Central memory CD4-positive, alpha-beta T cell (primary cell): ENCODE measurements at places on chromosomes 6 and 20.

GRCh38 chr6:29790626-29791025, 37.0 kb upstream of the HLA-G start:
- DNase-seq = no peak

- DNase-seq = no peak
Observed at GRCh38 chr20:53269380-53269779, 297.2 kb downstream of the TSHZ2 start.

DNA sequence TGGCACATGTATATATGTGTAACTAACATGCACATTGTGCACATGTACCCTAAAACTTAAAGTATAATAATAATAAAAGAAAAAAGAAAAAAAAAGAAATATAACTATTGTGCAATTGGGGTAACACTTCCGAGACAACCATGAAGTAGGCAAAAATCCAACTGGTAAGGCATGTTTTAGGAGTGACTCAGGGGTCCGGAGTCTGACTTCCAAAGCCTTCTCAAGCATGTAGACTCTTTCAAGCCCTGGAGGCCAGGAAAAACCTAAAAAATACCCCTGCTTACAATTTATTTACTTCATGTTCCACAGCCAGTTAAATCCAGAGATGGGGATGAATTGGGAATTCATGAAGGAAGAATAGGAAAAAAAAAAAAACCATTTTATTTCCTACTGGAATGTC, 161.3 kb upstream of the PHACTR1 start:
- no peak for DNase-seq

DNA sequence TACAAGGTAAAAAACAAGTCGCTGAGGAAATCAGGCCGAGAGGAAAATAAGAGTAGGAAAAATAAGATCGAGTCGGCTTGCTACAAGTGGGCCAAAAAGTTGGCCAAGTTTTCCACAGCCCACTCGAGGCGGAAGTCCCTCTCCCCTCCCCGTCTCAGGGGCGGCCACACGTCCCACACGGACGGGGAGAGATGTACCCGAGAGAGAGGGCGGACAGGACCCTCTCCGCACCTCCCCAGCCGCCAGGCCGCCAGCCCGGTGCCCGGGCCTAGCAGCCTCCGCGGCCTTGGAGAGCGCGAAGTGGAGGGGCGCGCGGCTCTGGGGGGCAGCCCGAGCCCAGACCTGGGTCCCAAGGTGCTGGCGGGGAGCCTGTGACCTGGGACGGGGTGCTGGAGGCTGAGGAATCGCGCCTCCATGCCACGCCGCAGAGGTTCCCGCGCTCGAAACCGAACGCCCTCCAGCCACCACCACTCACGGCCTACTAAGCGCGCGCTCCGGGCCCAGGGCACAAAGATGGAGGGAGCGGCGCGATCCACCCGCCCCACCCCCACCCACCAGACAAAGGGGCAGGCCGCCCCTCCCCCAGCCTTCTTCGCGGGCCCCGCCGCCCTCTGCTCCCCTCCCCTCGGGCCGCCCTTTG, 1.9 kb upstream of the HMGA1 start:
- DNase-seq = no peak

DNA sequence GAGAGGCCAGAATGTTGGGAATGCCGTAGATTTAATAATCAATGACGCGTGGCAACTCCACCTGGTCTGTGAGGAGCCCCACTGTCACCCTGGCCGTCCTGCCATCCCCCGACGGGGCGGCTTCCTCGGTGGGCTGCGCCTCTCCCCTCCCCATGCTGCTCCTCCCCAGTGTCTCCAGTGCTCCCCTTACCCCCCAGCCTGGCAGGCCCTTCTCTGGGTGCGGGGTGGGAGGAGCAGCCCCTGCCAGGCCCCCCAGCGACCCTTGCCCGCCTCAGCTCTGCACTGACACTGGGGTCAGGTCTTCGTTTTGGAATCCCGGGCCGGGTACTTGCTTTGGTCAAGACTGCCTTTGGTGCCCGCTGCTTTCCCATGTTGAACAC, 82.3 kb upstream of the FRMD1 start:
- DNase-seq = no peak

DNA sequence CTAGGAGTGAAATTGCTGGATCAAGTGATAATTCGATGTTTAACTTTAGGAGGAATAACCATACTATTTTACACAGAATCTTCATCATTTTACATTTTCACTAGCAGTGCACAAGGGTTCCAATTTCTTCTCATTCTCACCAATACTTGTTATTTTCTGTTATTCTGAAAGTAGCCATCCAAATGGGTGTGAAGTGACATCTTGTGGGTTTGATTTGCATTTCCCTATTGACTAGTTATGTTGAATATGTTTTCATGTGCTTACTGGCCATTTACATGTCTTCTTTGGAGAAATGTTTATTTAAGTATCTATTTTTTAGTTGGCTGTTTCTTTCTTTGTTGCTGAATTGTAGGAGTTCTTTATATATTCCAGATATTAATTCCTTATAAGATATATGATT, 164.3 kb downstream of the CD109 start:
- DNase-seq = no peak

DNA sequence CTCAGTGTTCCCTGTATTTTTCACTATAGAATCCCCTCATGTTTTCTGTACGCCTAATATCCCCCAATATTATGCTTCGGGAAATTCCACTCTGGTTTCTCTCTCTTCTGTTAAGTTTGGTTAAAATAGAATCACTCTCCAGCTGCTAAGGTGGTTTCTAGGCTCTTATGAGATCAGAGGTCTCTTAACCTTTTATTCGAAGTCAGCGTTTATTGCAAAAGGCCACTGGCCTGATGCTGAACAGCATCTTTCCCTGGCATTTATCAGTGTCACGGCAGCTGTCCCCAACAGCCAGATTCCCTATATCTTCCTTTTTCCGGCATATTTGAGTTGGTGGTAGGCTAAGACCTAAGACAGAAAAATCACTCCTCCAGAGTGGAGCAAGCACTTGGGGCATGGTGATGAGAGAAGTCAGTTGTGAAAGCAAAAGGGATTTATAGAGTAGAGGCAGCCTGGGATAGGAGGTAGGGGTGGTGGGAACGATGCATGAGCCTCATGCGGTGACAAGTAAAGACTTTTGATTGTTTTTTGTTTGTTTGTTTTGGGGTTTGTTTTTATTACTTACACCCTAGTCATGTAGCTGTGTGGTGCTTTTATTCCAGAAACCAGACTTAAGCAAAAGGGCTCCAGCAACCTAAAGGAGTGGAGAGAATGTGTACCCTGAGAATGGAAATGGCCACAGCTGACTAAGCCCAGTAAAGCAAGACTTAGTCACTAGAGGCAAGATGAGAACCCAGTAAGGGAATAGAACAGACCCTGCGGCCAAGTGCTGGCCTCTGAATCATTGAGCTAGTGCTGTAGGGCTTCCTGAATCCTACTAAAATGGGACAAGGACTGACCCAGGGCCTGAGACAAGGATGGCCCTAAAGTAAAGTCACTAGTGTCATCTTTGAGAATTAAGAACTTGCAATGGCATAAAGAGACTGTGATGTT, 233.0 kb upstream of the PRND start:
- no peak for DNase-seq

DNA sequence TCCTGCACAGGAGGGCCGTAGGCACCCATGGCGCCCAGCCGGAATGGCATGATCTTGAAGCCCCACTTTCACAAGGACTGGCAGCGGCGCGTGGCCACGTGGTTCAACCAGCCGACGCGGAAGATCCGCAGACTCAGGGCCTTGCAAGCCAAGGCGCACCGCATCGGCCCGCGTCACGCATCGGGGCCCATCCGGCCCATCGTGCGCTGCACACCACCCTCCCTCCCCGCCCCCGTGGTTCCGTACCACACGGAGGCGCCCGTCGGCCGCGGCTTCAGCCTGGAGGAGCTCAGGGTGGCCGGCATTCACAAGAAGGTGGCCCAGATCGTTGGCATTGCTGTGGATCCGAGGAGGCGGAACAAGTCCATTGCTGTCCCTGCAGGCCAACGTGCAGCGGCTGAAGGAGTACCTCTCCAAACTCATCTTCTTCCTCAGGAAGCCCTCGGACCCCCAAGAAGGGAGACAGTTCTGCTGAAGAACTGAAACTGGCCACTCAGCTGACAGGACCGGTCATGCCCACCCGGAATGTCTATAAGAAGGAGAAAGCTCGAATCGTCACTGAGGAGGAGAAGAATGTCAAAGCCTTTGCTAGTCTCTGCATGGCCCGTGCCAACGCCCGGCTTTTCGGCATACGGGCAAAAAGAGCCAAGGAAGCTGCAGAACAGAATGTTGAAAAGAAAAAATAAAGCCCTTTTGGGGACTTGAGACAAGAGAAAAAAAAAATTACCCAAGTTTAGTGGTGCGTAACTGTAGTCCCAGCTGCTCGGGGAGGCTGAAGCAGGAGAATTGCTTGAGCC, 9.9 kb upstream of the NCOA5 start:
- no peak for DNase-seq

DNA sequence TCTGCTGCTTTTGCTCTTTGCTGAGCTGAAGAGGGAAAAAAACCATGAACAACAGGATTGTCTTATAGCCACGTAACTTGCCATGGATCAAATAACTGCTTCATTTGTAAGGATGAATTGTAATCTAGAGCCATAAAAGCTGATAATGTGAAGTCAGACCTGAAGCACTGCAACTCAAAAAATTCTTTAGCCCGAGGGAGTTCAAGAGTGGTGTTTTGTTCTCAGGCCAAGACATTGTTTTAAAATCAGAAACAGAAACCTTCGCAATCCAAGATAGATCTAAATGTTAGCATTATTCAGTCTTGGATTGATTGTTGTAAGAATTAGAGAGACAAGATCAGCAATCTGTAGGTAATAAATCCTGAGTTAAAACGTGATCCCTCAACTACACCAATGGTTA, at the start of gene TRAPPC3L:
Gene TRAPPC3L, minus strand, starts transcription at position 34 of the 400 bp plus-strand sequence. CDS start 170 bp downstream, outside the sequence.
- DNase-seq = no peak

DNA sequence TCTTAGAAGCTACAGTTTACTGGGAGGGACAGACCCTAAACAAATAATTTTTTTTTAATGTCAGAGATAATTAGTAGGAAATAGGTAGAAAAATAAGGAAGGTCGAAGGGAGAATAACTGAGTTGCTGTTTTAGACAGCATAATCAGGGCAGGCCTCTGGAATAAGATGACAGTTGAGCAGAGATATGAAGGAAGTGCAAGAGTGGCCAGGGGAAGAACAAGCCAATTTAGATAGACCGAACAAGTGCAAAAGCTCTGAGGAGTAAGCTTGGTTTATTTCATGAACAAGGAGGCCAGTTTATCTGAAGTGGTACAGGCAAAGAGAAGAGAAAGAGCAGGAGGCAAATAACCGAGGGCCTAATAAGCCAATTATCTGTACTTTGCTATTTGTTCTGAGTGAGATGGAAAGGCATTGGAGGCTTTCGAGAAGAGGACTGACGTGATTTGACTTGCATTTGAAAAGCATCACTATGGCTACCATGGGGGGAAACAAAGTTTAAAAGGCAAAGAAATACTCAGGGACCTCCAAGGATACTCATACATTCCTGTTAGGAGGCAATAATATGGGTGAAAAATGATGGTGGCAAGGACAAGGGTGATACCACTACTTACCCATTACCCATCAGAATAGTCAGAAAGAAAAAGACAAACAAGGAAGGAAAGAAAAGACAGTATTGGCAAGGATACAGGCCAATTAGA, 19.7 kb downstream of the PROCR start:
- DNase-seq = no peak

GRCh38 chr20:62706344-62706743, 2.3 kb upstream of the NTSR1 start:
- no peak for DNase-seq

- no peak for DNase-seq
Observed at GRCh38 chr6:90497411-90497810, 89.5 kb downstream of the MAP3K7 start.

- no peak for DNase-seq
Observed at GRCh38 chr6:133169901-133170300, 71.3 kb upstream of the EYA4 start.

- no peak for DNase-seq
Observed at GRCh38 chr20:38267901-38268514, 7.5 kb upstream of the KIAA1755 start.

GRCh38 chr6:141218583-141218982, 914.1 kb upstream of the GJE1 start:
- DNase-seq = no peak

- no peak for DNase-seq
Observed at GRCh38 chr6:3208098-3208774, 19.2 kb downstream of the TUBB2B start.

DNA sequence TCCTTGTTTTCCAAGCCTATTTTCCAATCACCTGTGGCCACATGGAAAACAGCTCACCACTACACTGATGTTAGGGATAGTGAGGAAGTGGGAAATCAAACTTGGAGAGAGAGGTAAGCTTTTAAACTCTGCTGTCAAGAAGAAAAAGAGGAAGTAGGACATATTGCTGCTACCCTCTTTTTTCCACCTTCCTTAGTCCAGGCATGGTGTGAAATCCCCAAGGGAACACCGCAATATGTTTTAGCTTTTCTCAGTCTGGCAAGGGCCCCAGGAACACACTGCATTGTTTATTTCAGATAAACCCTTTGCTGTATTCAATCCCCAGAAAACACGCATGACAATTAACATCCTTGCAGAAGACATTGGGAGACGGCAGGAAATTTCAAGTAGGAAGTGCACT, 61.3 kb downstream of the HS3ST5 start:
- no peak for DNase-seq

- DNase-seq = no peak
Observed at GRCh38 chr6:114158411-114158810, 184.4 kb downstream of the HS3ST5 start.

GRCh38 chr6:453152-453551, 61.6 kb downstream of the IRF4 start:
- DNase-seq = no peak

DNA sequence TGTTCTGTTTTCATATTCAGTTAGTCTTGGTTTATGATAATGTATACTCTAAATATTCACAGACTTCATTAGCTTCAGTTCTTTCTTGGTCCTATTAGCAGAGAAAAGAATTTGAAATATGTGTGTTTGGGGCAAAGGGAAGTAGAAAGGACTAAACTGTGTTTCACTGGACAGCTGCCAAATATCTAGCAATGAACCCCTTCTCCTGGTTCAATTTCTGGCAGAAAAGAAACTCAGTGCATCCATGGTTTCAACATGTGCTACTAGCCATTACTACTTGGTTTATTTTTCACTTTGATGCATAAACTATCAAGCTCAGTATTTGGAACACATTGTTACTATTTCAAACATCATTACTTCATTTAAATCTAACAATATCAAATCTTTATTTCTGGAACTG, 43.6 kb downstream of the FBXL4 start:
- no peak for DNase-seq

GRCh38 chr6:122722746-122723145, 56.8 kb upstream of the FABP7 start:
- DNase-seq = no peak

GRCh38 chr20:60365882-60366281, 407.7 kb downstream of the CDH26 start:
- DNase-seq = no peak

- peak; percentile 3 for DNase-seq
Observed at GRCh38 chr20:9407805-9408421, 106.5 kb upstream of the LAMP5 start.
